OCI-M1 (cell line): ENCODE measurements at places on chromosomes 3 and 15.

DNA sequence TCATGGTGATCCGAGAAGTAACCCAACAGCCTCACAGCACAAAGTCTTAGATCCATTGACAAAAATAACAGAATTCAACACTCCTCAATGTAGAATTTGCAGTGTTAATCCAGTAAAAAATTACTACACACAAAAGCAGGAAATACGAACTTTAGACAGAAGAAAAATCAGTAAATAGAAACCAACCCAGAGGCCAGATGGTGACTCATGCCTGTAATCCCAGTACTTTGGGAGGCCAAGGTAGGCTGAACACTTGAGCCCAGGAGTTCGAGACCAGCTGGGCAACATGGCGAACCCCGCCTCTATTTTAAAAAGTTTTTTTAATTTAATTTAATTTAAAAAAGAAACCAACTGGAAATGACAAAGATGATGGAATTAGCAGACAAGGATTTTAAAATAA lies 36.1 kb downstream of the SELENOT start:
- DNase-seq = no peak

GRCh38 chr3:149933858-149934257 lies 36.8 kb downstream of the PFN2 start:
- DNase-seq = no peak

DNA sequence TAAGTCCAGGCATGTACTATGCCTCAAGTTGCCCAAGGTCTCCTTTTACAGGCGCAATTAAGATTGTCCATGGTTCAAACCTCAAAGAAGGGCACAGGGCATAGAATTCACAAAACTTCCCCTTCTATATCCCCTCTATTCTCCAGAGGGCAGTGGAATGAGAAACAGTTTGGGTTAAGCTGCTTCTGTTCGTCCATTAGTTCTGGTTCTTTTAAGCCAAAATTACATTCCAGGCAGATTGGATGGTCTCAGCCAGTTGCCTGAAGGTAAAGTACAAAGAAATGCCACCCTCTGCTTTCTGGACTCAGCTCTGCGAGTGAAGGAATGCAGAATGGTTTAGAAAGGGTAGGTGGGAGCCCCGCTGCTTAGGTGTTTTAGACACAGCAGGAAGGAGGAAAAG lies 200.7 kb downstream of the GREM1 start:
- no peak for DNase-seq

DNA sequence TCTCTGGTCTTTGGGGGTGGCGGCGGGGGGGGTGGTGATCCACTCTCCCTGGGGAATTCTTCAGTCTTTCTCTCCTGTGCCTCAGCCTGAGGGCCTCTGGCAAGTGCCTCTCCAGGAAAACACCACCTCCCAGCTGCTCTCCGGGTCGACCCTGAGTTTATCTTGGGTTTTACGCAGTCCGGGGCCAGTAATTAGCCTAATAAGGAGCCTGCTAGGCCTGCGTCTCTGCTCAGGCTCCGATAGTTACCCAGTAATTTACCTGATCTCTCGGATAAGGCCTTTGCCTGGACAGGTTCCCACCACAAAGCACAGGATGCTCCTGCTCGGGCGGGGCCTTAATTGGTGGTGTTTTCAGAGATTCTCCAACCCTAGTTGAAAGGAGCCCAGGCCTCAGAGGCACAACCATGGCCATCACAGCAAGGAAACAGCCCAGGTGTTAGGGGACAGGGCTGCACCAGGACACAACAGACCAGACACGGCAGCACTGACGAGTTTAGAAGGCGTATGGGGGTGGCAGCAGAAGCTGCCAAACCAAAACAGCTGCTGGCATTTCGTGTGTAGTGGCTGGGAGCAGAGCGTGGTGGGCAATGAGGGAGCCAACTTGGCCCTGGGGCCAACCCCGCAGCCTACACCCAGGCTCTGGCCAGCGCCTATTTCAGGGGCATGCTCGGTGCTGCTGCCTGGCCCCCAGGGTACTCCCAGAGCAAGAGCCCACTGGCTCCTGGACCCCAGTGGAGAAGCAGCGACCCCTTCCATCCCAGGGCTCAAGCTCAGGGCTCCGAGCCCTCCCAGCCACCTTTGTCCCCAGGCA lies 71.4 kb downstream of the KLF13 start:
- DNase-seq = no peak

DNA sequence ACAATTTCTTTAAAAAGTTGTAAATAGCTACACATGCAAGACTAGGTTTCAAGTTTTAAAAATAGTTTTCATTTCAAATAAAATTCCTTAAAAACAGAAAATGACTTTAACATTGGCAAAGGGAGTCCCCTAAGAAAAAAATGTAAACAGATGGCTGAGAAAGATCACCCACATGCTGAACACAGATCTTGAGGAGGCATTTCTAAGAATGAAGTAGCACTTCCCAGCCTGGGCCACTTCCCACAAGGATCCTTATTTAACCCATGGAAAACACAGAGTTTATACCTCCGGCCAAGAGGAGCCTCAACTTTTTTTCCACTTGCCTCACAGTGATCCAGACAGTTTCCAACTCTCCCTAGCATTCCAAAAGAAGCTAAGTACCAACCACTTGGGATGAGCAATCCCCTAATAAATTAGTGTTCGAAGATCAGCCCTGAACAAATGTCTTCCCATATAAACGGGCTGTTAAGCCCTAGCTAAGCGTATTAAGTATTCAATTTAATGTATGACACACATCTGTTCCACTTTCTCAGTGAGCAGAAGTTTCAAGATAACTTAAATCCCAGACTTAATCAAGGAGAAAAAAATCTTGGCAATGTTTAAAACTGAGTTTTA lies 61.4 kb downstream of the GADL1 start:
- no peak for DNase-seq

GRCh38 chr3:156038869-156039268 lies 81.5 kb upstream of the KCNAB1 start:
- DNase-seq = peak; percentile 17

DNA sequence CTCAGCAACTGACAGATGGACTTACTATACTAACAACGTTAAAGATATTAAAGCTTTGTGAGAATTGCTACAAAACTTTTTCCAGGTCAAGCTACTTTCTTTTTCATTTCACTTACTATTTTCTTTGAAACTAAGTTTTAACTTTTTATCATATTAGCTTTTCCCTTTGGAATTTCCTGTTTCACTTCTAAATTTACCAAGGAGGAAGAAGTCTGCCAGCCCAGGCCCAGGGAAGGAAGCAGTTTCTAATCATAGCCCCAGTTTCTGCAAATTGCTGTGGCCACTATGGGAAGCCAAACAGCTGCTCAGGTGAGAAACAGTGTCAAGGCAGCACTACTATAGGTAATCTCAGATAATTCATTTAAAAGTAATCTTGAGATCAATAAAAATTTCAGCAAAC lies 18.4 kb downstream of the CYFIP1 start:
- DNase-seq = no peak

GRCh38 chr15:89426500-89426899 lies 69.9 kb downstream of the RHCG start:
- DNase-seq = no peak

- peak; percentile 5 for DNase-seq
Observed at GRCh38 chr3:181956122-181956521, 244.4 kb downstream of the SOX2 start.

- no peak for DNase-seq
Observed at GRCh38 chr3:39193391-39193790, 996 bp upstream of the XIRP1 start.

DNA sequence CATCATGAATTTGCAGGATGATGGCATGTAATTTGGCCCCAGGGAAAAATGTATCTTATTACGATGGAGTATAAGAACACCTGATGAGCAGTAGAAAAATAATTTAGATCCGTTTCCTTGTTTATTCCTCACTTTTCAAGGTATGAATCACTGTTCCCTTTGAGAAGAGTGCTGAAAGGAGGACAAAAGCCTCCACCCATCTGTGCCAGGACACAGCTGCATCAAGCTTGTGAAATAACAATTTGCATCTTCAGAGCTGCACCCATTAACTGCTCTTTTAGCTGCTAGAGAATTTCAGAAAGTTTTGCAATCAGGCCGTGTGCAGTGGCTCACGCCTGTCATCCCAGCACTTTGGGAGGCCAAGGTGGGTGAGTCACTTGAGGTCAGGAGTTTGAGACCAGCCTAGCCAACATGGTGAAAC lies 9.6 kb downstream of the CLDND1 start:
- no peak for DNase-seq

DNA sequence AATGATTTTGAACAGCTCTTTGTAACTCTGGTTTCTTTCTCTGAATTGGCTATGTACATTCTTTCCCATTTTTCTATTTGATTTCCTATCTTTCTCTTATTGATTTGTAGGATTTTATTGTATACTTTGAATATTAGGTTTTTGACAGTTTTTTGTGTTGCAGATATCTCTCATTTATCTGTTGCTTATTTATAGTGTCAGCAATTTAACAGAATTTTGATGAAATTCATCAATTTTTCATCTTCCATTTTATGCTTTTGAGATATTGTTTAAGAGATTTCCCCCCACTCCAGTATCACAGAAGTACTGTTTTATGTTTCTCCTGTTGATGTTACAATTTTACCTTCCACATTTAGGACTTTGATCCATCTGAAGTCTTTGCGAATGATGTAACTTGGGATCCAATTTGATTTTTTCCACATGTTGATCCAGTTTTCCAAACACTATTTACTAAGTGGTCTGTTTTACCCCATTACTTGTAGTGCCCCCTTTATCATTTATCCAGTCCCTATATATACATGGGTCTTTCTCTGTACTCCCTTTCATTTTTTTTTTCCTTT lies 46.1 kb downstream of the XYLB start:
- no peak for DNase-seq

DNA sequence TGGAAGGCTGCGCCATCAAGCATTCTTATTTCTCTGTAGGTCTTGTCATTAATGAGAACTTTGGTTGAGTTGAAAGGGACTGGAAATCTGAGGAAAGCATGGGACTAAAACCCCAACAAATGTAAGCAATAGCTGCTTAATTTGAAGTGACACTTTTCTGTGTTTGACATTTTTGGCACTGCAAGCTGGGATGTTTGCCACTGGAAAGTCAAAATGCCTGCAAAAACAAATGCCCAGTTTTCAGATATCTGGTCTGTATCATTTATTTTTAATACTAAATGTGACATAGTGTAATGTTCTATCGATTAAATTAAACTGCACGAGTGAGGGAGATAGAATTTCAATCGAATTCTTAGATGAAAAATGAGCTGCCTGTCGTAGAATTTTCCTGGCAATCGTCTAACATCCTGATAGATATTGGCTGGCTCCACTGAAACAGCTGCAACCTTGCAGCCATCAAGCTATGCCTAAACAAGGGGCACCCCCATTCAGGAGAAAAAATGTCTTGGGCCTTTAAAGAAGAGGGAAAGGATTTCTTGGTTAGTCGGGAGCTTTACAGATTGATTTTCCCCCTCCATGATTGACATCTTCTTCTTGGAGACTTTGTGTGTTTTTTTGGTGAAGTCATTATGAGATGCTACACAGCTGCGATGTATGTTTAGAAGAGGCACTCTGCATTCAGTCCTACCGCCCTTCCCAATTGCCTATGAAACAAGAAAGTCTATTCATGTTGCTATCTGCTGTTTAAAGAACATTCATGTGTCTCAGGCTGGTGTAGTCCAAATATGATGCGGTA lies 316.7 kb upstream of the TBL1XR1 start:
- DNase-seq = no peak

DNA sequence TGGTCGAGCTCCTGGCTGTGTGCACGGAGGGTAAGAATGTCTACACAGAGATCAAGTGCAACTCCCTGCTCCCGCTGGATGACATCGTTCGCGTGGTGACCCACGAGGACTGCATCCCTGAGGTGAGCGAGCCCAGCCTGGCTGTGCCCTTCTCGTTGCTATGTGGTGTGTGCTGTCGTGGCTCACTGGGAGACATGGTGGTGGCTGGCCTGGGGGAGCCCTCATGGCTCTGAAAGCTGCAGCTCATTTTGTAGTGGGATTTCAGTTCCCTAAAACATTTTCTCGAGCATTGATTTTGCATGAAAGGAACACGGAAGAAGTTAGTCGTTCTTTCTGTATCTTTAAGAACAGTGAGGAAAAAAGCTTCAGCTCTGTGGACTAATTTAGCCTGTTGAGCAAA lies 200.5 kb downstream of the ITPR1 start:
- no peak for DNase-seq

DNA sequence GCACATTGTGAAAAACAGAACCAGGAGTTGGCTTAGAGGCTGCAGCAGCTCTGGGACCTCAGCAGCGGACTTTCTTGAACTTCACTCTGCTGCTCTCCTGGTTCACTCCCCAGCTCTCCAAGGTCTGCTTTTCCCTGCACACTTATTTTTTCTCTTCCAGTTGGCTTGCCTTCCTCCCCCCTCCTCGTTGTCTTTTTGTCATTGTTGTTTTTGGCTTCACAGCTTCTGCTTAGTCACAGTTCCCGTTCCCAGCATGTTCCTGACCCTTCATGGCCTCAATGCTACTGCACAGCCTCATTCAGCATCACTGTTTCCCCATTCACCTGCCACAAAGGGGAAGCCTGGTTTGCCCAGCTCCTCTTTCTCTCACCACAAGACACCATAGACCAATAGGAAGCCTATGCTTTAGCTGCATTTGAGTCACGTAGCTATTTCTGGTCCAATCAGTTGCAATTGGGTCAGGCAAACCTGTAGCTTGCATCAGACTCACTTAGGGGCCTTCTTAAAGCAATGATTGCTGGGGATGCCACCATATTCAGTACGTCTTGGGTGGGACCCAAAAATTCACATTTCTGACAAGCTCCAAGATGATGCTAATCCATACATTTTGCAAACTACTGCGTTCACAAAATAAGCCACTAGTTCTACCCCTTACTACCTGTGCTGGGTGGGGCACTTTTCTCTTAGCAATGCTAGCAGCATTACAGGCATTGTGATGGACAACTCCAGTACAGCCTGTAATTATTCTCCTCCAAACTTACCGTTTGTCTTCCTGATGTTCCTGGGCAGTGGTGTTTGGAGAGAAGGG lies 7.8 kb upstream of the SUMF1 start:
- peak; percentile 77 for DNase-seq

DNA sequence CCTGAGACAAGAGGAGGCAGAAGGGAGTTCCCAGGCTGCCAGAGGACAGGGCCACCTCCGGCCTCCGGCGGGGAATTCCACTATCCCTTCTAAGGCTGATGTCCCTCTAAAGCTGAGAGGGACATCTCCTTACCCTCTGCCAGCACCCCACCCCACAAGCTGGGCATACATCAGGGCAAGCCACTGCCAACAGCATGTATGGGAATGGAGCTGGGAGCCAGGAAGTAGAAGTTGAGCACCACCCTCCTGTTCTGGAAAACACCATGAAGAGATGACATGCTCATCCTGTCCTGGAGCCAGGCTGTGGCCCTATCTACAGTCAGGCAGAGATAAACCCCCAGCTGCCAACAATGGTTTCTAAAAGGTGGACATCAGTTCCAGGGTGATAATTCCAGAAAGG lies 7.1 kb downstream of the PLCD1 start:
- no peak for DNase-seq

DNA sequence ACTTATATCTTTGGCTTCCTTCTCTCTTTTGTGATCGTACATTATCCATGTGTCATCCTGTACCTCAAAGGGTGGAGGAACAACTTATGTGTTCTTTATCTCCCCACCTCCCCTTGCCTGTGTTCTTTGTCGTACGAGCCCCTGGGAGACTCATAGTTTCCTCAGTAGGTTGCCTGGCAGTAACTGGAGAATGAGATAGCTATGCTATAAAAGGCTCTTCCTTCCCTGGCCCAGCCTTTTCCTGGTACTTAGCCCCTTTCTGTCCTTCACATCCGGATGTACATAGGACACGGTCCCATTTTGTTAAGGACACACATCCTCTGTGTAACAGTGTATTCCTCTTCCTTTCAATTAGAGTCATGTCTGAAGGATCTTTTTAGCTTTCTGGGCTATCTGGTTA lies 32.1 kb downstream of the PLCL2 start:
- peak; percentile 26 for DNase-seq

GRCh38 chr3:160169139-160169976 lies 55.9 kb upstream of the C3orf80 start:
- DNase-seq = peak; percentile 4

- DNase-seq = no peak
Observed at GRCh38 chr15:25176991-25177954, 222.5 kb downstream of the SNRPN start.
